ENCODE measurements at places on chromosomes 7 and 10. TPM values are rescaled to one million over a fixed set of nuclear protein-coding genes. Genes with fewer than 3 reads are reported as not detected.

Gene CDC123
- total RNA-seq, result 120 TPM

Gene CCDC3
- total RNA-seq, result not detected

Gene OR2A7
- 0.89 TPM for total RNA-seq

Gene ZNF800
- 12.4 TPM for total RNA-seq

Gene SFRP4
- total RNA-seq, result under 0.01 TPM

Gene ADAMTS14
- 0.18 TPM for total RNA-seq

Gene LRRN3
- 4.1 TPM for total RNA-seq

Gene DPP6
- not detected for total RNA-seq

Gene CSGALNACT2
- 12.1 TPM for total RNA-seq

Gene MYH16
- not detected for total RNA-seq

Gene CALHM1
- not detected for total RNA-seq

Gene MSMB
- total RNA-seq, result not detected

Gene CPA2
- total RNA-seq, result not detected

Gene GPR37
- 1.4 TPM for total RNA-seq

Gene OR2A42
- not detected for total RNA-seq

Gene ANKRD26
- 4.6 TPM for total RNA-seq

Gene SPDYE2B
- not detected for total RNA-seq

Gene SFRP5
- not detected for total RNA-seq

Gene INSYN2A
- total RNA-seq, result under 0.01 TPM

Gene AKR1C4
- total RNA-seq, result not detected

Gene PTPRZ1
- total RNA-seq, result not detected

All from myometrial cell (primary cell).